Stimulated activated CD4-positive, alpha-beta T cell treated with anti-CD3 and anti-CD28 coated beads, Interleukin-15, amount 100 ng/mL, for 48 hours (primary cell): ENCODE measurements at places on chromosomes 16 and 17.

DNA sequence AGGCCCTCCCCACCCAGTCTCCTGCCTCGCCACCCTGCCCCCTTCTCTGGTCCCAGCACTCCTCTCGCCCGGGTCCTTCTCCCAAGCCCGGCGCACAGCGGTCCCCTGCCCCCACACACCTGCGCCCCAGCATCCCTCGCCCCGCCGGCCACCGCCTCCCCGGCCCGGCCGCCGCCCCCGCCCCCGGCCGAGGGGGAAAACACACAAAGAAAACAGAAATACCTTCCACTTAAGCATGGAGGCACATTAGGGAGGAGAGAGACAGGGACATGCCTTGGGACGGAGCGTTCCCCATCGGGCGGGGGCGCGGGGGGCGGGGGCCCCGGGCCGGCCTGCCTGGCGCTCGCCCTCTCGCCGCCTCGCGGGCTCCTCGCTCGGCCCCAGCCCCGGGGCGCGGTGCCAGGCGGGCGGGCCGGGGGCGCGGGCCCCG is 326 bp downstream of the SRCIN1 start:
- DNase-seq = no peak

- no peak for DNase-seq
These were observed 23.1 kb downstream of the LITAFD start for GRCh38 chr16:8905168-8905762.

DNA sequence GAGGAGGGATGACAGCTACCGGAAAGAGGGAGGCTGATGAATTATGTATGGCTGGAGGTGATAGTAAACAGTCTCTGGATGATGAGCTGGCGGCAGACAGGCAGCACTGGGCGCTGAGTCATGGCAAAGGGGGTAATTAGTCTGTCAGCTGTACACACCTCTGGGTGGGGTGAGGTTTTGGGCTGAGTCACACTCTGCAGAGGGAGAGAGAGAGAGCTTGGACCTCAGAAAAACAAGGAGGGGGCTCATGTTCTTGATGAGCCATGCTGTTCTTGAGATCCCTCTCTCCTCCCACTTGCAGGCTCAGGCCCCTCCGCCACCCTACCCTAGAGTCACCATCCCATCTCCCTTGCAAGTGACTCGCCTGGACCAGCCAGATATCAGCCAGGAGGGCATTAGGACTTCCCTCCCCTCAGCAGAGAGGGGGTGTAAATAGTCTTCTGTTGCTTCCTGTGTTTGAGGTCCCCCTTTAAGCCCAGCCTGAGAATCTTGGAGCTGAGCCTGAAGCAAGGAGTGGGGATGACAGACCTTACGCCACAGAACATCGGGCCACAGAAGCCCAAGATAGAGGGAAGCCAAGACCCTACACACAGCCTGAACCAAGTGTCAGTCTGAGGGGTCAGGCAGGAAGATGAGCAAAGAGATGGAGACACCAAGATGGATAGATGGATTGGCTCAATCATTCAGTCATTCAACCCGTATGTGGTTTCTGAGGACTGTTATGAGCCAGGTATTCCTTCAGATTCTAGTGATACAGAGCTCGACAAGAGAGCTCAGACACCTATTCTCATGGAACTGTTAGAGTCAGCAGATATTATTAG is 383.2 kb upstream of the CCL2 start:
- no peak for DNase-seq

GRCh38 chr16:86398622-86399021 is 111.7 kb upstream of the FOXF1 start:
- no peak for DNase-seq

DNA sequence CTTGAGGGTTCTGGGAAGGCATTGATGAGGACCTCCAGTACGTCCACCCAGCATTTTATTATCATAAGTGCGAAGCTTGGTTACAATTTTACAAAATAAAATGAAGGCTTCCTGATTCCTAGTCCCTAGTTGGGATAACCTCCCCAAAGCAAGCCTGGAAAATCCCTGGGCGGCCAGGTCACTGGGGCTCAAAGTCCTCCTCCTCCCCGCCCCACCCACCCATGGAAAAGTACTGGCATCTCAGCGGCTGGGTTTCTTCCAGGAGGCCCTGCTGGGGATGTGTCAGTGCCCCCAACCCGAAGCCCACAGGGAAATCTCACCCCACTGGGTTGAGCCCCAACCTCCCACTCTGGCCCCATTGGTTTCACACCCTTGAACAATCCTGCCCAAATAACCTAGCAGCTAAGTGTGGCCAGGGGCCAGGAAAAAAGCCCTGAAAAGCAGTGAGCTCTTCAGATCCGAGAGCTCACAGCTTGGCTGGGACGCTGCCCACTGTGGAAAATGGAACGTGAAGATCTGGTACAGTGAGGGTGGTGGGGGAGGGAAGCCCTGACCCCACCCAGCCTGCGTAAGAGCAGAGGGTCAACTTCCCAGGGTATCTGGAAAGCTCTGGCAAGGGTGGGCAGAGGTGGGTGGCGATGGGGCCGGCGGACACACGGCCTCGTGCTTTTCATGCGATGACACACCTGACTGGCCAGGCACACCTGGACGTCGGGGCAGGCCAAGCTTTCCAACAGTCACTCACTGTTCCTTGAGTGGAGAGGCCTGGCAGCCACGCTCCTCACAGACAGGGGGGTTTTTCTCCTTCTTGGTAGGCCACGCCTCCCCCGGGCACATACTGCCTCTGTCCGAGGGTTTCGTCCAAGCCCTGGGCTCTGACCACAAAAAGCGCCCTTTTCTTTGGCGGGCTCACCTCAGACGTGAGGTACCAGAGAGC is 324.5 kb downstream of the SOX9 start:
- DNase-seq = no peak

- DNase-seq = no peak
These were observed 58.5 kb downstream of the BAHCC1 start for GRCh38 chr17:81453712-81454111.

- no peak for DNase-seq
These were observed 14.2 kb downstream of the TRPV1 start for GRCh38 chr17:3594976-3595375.

DNA sequence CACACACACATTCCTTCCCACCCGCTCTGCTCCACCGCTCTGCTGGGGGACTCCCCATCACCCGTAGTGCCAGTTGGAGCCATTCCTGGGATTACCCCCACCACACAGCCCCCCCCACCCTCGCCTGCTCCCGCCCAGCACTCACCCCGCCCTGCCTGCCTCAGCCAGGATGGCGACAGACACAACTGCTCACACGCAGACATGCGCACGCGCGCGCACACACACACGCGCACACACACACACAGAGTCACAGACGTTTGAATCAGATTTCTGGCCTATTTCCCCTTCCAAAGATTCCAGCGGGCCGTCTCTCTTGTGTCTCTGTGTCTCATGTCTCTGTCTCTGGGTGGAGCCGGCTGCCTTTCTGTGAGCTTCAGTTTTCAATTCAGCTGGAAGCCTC is 4.4 kb downstream of the CACNA1G start:
- no peak for DNase-seq

GRCh38 chr16:1108299-1109252 is 12.5 kb upstream of the C1QTNF8 start:
- DNase-seq = no peak

- DNase-seq = no peak
These were observed 83.7 kb upstream of the ZNF469 start for GRCh38 chr16:88298833-88299745.

- DNase-seq = no peak
These were observed 25.1 kb downstream of the MINK1 start for GRCh38 chr17:4858068-4858881.

GRCh38 chr16:48864055-48864454 is 254.1 kb upstream of the N4BP1 start:
- no peak for DNase-seq

GRCh38 chr16:2452650-2453049 is 7.3 kb upstream of the TEDC2 start:
- no peak for DNase-seq

DNA sequence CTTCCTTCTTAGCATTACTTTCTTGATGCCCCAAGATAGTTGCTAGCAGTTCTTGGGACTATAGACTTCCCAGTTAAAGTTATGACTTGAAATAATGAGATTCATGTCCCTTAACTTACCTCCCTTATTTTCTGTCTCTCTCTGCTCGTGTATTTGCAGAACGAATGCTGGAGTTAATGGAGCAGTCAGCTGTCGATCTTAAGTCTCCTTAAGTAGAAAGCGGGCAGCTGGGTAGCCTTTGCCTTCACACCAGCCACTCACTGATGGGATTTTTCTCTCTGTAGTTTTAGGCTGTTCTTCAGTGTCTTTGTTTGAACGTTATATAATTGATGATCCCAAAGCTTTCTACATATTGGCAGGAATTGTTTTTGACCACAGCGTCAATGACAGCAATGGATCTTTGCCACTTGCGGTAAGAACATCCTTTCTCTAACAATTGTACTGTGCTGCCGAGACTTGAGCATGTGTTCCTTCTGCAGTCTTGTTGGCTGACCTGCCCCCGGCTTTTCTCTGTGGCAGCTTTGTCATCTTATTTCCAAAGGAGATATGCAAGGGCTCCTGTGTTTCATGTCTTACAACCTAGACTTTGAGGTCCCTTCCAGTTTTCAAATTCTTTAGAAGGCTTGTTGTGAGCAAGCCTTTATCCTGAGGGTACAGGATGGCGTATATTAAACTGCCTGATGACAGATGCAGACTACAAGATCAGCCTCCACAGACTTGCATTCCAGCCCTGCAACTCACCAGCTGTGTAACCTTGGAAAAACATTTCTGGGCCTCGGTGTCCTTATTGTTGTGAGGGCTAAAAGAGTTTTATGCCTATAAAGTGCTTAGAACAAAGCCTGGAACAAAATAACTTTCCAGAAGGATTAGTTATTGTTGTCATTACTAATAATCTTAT is 25.1 kb upstream of the ABCA3 start:
- DNase-seq = no peak

DNA sequence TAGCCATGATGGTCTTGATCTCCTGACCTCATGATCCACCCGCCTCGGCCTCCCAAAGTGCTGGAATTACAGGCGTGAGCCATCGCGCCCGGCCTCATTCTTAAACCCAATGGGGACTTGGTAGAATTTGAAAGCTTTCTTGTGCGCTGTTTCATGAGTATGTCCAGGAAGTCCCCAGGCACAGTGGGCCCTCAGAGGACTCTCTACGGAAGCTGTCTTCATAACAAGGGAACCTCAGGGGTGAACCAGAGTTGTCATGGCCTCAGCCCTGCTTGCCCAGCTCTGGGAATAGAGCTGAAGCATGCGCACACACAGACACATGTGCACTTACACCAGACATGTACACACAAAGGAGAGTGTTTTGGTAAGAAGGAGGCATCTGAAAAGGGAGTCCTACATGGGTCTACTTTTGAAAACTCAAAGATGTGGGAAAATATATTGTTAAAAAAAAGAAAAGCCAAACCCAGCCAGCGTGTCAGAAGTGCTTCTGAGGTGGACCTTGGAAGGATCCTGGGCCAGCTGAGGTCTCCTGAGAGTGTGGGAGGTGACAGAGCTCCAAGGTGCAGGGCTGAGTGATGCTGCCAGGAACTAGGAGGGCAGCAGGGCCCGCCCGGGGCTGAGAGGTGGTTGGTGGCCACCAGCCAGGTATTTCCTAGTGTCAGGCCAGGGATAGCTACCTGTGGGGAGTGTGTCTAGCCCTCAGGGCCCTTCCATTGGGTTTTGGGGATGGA is 54.6 kb downstream of the EPN2 start:
- DNase-seq = no peak

- no peak for DNase-seq
These were observed 168.5 kb downstream of the XYLT1 start for GRCh38 chr16:17302214-17302613.

GRCh38 chr16:54649876-54650275 is 280.8 kb upstream of the IRX5 start:
- DNase-seq = no peak

GRCh38 chr17:64448665-64449512 is at the start of gene MILR1:
Gene MILR1 (plus strand): TSS chr17:64449115. CDS start chr17:64449169, 54 bp downstream.
- DNase-seq = no peak

DNA sequence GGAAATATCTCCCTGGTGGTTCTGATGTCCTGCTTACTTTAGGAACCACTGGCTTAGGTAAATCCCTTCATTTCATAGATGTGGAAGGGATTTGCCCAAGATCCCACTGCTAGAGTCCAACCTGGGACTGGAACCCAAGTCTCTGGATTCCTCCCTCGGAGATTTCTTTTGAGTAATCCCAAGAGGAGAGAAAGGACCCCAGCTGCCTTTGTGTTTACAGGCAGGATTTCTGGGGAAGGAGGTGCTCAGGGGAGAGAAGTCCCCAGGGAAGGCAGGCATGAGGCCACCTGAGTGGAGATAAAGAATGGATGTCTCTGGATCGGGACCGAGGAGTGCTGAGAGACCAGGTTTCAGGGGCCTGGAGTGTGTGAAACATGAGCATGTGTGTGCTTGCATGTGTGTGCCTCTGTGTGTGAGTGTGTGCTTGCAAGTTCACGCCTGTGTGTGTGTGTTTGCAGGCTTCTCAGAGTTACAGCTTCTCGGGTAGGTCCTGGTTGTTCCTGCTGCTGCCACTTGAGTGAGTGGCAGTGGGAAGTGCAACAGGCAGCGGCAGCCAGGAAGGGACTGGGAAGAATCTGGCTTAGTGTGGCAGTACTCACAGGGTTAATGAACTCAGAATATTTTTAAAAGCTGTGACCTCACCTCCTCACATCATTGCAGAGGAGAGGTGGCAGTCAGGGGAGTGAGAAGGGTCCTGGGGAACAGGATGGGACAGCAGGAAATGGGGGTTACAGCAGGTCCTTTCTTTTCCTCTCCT is 2.2 kb downstream of the KCNH6 start:
- DNase-seq = no peak

- DNase-seq = no peak
These were observed 170.4 kb downstream of the ZFHX3 start for GRCh38 chr16:72877374-72878028.

DNA sequence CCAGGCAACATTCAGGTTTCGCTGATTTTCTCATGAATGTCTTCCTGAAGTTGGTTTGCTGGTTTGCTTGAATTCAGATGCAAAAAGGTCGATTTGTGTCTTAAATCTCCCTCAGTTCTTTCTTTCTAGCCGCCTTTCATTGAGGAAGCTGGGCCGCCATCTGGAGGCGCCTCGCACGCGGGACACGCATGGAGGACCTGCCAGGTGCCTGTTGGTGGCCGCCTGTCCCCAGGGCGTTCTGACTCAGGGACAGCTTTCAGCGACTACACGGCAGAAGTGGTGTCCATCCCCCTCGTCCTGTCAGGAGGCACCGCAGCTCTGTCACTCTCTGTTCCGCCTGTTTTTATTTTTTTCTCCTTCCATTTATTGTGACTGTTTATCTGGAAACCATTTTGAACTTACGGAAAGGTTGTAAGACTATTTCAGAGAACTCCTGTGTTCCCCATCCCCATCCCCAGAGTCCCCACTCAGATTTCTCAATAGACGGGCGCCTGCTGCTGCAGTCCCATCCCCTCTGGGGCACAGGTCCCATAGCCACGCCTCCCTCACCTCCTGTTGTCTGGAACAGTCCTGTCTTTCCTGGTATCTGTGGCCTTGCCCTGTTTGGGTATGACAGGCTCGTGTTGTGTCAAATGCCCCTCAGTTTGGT is 33.2 kb downstream of the COX4I1 start:
- no peak for DNase-seq

- peak; percentile 50 for DNase-seq
These were observed 160.6 kb upstream of the RPL38 start for GRCh38 chr17:74042744-74043486.

- no peak for DNase-seq
These were observed 561 bp downstream of the AXIN1 start for GRCh38 chr16:351804-352520.
